ENCODE measurements at places on chromosomes 7 and 10.

DNA sequence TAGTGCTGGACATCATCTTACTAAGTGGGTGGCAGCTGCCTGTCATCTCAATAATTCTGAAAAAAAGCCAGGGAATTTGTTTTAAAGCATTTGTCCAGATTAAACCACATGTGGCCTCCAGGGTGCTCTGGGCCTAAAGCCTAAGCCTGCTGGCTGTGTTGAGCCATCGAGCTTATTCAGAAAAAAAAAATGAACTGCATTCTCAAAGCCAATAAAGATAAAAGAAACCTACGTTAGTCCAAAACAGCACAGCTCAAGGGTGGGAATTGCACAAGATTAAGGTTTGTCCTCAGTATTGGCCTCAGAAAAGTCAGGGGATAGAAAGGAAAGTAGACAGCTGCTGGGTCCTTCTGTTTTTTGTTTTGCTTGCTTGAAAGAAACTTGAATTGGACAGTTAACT is 22.6 kb upstream of the PRTFDC1 start:
- no peak for DNase-seq

GRCh38 chr10:123241391-123242141 is 87.4 kb downstream of the BUB3 start:
- DNase-seq = peak; percentile 3

DNA sequence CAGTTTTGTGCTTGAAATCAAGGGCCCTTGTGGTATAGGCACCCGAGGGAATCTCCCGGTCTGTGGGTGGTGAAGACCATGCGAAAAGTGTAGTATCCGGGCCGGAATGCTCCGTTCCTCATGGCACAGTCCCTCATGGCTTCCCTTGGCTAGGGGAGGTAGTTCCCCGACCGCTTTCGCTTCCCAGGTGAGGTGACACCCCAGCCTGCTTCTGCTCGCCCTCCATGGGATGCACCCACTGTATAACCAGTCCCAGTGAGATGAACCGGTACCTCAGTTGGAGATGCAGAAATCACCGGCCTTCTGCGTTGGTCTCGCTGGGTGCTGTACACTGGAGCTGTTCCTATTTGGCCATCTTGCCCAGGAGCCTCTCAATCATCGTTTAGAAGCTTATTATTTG is 195.7 kb upstream of the POT1 start:
- no peak for DNase-seq

DNA sequence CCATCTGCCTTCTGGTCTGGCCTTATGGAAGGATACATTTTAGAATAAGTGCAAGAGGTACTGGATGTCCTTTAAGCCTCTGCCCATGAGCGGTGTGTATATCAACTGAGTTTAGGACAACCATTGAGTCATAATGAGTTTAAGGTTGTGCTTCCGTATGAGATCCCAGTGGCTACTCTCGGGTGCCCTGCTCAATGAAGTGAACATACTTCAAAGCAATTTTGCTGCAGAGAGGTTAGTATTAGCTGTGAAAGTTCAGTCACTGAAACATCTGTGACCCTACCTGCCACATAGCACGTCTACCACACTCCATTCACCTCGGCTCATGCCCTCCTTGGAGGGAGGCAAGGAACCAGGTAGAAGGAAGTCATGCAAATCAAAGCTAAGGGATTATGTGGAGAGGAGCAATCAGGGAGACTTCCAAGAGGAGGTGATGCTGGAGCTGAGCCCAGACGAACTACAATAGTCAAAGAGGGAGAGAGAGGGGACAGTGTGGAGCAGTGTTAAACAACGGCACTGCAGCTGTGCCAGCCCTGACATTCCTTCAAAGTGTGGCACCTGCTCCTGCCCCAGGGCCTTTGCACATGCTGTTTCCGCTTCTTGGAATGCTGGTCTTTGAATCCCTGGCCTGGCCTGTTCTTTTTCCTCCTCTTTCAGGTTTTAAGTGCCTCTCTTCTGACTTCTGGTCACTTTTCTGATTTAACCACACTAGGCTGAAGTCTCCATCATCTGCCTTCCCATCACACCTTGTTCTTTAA is 25.4 kb downstream of the BTBD16 start:
- no peak for DNase-seq

DNA sequence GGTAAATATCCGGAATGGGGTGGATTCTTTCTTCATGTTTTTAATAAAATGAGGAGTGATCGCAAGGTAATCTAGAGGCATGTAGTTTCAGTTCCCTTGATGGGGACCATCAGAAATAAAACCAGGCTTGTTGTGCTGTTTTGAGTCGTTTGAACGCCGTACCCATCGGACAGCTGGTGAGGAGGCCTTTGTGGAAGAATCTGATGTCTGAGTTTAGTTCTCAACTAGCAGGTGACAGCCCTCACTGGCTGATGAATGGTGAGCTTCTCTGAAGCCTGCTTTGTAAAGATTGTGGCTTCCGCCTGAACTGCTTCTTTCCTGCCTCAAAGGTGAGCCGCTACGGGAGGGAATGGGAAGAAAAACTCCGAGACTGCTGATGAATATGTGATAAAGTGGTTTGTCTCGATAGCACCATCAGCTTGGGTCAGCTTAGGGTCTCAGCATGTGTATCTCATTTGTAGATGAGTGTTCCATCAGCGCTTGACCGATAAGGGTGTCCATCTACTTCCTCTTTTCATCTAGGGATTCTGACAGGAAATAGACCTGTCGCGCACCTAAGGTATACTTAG is 977 bp downstream of the TMEM248 start:
- DNase-seq = peak; percentile 21

GRCh38 chr10:118910702-118911101 is 118.8 kb upstream of the NANOS1 start:
- DNase-seq = no peak

DNA sequence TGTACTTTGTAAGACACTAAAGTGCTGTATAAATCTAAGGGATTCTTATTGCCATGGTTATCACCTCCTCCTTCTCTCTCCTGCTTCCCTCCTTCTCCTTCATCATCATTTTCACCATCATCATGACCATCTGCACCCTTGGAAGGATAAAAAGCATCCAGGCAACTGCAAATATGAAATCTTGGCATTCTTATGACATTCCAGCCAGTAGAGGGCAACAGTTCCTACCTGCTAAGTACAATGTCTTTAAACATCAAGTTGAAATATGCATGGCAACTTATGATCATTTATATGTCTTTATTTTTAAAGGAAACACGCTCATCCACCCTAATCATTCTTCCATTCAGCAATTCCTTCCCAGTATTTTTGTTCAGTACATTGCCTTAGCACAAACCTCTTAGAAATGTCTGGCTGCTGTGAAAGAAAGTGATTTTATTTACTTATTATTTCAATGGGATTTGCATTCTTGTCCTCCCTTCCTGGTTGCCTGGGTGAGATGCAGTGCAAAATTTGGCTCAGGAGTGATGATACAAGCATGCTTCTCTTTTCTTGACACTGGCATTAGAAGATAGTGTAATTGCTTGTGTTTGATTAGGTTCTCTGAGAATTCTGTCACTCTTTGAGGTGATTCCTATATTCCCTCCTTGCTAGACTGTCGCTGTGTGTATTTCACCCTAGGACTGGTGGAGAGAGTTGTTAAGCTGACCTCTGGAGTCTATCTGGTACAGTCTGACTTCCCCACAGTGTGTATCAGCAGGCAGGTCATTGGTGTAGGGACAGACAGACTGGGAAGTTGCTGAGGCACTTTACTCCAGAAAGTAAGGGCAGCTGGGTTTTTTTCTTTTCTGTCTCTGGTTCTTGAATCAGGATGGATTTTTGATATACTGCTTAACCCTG is 188.5 kb upstream of the BMPER start:
- no peak for DNase-seq

GRCh38 chr7:51349820-51350545 is 33.4 kb upstream of the COBL start:
- no peak for DNase-seq

- DNase-seq = no peak
Measured at GRCh38 chr7:17722798-17723197, 217.5 kb downstream of the SNX13 start.

- no peak for DNase-seq
Measured at GRCh38 chr10:58806970-58807628, 294.4 kb downstream of the BICC1 start.

DNA sequence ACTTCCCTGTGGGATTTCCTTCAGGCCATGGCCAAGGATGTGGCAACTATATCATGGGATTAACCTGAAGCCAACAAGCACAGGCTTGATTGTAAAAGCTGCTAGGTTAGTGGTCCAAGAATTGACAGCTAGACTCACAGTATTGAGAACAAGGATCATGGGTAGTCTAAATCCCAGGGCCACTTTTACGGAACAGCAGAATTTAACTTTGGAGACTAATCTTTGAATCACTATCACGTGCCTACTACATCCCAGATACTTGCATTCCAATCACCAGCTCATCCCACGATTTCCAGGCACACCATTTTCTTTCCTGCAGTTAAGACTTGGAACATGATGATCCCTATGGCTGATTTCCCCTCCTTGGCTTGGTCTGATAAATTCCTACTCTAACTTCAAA is 65.6 kb upstream of the ADO start:
- DNase-seq = no peak

DNA sequence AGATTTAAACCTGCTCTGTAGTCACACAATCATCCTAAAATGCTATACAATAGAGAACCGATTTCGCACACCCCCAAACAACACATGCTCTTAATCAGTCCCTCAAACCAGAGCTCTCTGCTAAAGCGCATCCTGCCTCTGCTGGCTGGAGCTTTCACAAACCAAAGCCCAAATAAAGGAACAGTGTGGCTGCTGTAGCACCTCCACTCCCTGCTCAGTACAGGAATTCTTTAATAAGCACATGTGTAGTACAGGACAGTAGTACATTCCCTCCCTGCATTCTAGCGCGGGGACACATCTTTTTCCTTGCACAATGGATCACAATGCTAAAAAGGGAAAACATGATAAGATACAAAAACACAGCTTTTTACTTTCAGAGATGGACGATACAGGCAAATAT is 684.6 kb downstream of the MAGI2 start:
- no peak for DNase-seq

- peak; percentile 17 for DNase-seq
Measured at GRCh38 chr10:80075781-80076180, 2.7 kb upstream of the TMEM254 start.

- no peak for DNase-seq
Measured at GRCh38 chr7:101804967-101805366, 12.5 kb upstream of the CUX1 start.

DNA sequence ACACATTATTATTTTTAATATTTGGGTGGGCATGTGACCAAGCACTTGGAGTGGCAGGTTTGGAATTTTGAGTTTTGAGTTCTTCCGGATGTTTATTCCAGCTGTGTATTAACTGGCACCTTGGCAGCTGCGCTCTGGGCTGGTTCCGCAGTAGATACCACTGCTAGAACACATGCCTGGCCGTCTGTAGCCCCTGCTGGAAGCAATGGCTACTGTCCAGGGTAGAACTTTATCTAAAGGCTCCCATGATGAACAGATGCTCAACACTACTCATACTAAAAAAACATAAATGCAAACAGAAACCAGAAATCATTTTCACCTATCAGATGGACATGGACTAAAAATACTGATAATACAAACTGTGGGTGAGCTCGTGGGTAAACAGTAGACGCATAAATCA is 19.4 kb upstream of the SH3PXD2A start:
- DNase-seq = no peak

DNA sequence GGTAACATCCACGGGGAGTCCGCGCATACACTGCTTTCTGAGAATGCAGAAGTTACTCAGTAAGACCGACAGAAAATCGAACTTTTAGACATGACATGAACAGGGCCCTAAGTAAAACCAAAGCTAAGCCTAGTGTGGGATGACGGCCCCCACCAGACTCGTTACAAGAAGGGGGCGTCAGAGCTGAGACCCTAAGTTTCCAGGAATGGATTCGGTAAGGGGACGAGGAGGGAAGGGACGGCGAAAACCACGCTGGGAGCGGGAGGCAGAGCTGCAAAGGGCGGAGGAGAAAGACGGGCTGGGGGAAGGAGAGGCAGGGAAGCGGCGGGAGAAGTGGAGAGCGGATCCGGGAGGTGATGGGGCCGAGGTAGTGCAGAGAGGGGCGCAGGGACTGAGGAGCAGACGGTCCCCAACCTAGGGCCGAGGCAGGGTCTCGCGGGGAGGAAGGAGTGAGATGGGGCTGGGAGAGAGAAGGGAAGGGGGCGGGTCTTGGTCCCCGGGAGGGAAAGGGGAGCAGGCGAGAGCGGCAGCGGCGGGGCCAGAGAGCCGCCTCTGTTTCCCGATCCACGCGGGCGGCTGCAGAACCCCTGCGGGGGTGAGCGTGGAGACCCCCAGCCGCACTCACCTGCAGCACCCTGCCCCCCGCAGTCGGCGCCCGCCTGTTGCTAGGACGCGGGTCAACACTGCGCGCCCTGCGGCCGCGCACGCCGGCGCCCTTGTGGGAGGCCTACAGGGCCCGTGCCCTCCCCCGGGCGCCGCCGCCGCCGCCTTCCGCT is 513 bp downstream of the ODAD2 start:
- DNase-seq = peak; percentile 19

GRCh38 chr10:71262027-71262426 is 49.7 kb downstream of the UNC5B start:
- no peak for DNase-seq

DNA sequence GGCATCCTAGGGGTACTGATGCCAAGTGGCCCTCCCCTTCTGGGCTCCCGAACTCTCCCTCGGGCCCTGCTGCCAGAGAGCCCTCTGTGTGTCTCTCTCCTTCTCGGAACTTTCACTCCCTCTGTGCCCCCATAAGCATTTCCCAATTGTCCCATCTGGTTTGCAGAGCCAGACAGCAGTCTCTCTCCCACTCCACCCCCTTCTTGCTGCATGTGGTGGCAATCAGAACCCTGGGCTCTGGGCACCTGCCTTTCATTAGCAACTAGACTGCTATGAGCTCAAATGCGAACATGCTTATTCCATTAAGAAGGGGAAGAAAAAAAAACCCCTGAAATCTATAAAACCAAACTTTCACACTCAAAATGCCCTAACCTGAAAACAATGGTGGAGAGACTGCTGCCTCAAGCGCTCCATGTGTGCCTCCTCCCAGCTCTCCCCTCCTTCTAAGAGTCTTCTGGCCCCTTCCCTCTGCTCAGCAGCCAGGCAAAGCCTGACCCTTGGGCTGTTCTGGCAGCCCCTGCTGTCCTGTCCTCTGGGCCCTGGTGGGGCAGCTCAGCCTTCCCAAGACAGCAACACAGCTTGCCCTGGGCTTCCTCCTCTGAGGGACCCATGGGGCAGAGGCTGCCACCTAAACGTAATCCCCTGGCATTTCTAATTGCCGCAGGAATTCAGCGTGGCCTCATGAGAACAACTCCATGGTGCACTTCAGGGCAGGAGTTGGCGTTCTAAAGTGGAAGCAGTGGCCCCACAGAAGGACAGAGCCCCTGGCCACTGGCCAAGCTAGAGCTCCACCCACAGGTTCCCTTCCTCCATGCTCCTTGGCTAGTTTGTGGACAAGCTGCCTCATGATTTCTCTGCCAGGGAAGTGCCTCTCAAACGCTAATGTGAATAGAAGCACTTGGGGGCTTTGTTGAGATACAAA is 415.4 kb downstream of the PLXNA4 start:
- DNase-seq = no peak

DNA sequence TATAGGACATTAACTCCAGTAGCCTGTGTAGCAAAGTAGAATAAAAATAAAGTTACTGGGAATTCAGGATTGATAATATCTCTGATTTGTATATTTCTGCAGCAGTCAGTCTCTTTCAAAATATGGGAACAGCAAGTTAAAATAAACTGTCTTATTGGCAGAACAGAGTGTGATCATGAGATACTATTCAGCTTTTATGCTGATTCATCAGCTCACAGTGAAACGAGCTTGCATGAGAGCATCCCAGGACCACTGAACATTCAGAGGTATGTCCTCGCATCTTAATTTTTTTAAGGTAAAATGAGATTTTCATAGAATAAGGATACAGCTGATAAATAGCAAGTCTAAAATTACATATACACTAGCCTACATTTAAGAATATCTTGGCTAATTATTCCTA is 282.5 kb upstream of the MYO3A start:
- DNase-seq = no peak

All from activated CD4-positive, alpha-beta T cell treated with anti-CD3 and anti-CD28 coated beads, Interleukin-2, amount 50 U/mL, for 48 hours (primary cell).